ENCODE measurements at places on chromosomes 11 and 22. TPM values are rescaled to one million over a fixed set of nuclear protein-coding genes. Genes with fewer than 3 reads are reported as not detected.

Gene HTR3B
- not detected for total RNA-seq

Gene OR51D1
- not detected for total RNA-seq

Gene ASPHD2
- 5.4 TPM for total RNA-seq

Gene AQP11
- 0.18 TPM for total RNA-seq

Gene GTSE1
- total RNA-seq: 7.5 TPM

Data from glomerular endothelial cell (primary cell).